ENCODE measurements at places on chromosomes 12 and 14.

- DNase-seq: no peak
Observed at GRCh38 chr12:75554556-75554880, 43.1 kb upstream of the KRR1 start.

DNA sequence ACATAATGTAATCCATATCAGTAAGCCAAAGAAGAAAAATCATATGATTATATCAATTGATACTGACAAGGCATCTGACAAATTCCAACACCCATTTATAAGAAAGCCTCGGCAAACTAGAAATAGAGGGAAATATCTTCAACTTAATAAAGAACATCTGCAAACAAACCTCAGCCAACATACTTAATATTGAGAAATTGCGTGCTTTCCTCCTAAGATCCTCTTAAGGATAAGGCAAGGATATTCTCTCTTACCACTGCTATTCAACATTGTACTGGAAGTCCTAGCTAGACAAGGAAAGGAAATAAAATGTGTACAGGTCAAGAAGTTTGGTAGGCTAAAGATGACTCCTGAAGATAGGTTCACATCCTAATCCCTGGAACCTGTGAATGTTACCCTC is 115.9 kb downstream of the DERA start:
- no peak for DNase-seq

DNA sequence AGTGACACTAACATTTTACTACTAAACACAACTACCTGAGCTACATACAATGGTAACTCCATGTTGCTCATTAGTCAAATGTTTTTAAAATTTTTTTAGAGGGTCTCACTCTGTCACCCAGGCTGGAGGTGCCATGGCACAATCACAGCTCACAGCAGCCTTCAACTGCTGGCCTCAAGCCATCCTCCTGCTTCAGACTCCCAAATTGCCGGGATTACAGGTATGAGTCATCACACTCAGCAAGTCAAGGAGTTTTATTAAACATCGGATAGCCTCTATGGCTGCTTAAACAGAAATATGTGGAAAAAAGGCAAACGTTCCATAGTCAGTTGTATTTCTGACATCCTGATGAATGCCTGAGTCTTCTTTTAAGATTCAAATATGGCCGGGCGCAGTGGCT is 11.1 kb upstream of the NPFF start:
- no peak for DNase-seq

DNA sequence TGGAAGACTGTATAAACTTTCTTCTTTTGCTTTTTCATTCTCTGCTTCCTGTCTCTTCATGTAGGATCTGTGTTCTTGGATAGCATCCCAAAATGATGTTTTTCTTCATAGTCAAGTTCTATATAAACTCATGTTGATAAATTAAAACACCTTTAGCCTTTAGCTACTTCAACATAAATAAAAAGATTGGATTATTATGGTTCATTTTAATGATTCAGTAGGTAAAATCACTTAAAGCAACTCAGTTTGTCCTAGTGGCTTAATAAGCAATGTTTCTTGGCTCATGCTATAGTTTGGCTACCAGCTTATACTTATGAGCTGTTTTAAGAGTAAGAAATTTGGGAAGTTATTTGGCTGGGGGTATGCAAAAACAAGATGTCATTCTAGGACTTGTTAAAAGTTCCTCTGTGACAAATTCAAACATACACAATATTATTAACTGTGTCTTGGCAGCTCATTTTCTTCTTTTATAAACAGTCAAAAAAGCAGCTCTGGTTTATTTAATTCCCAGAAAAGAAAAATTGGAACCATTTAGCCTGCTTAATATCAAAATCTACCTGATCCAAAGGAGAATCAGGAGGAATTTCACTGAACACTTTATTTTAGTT is 111.4 kb downstream of the TMTC3 start:
- peak; percentile 69 for DNase-seq

DNA sequence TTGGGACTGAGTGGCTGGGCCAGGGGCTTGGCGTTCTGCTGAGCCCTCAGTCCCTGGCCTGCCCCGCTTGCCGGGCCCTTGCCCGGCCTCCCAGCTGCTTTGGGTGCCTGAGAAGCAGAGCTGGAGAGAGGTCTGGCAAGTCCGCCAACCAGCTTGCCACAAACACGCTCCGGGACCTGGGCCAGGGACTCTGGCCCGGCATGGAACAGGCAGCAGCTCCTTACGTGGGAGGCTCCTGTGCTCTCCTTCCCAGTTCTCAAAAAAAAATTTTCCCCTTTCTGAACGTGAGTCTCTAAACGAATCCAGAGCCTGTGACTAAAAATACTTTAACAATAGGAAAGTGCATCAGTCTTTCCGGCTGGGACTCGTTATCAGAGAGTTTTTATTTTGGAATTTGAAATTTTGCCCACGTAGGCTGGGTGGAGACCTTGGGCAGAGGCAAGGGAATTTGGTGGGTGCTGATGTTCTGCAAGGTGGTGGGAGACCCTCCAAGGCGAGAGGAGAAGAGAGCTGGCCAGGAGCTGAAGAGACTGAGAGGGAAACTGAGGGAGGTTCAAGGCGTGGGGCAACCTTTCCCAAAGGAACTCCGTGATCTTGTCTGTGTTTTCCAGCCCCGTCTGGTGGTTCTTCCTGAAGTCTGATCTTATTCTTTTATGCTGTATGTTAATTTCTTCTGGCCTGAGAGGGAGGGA is 6.8 kb upstream of the NR4A1 start:
- DNase-seq: peak; percentile 85

DNA sequence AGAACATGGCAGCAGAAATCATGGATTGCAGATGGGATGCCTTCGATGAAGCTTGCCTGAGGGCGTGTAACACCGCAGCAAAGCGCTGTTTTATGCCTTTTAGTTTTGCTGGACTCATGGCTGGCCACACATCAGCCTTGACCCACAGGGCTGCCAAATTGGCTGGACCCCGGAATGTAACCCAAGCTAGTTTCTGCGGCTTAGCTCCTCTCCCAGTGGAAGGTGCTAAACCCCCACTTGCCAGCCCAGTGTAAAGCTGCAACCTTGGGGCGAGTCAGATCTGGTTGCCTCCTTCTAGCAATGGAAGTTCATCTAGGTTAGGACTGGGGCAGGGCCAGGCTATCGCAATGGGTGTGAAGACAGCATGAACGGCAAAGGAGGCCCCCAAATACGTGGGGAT is 38.3 kb downstream of the MEG3 start:
- peak; percentile 13 for DNase-seq

DNA sequence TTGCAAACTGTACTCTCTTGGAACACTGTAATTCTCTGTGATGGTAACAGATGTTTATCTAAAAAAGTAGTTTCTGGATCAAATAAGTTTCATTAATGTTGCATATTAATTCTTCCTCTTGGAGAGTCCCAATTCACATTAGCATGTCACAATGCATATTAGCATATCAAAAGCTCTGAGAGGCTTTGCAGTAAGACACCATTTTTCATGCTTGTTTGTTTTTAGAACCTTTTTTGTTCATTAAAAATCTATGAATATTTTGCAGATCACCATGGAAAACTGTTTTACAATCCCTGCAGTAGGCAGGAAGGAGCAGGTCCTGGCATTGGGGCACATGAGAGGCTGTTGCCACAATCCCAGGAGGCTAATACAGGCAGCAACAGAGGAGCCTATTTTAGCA is 180.7 kb downstream of the KCNH5 start:
- no peak for DNase-seq

DNA sequence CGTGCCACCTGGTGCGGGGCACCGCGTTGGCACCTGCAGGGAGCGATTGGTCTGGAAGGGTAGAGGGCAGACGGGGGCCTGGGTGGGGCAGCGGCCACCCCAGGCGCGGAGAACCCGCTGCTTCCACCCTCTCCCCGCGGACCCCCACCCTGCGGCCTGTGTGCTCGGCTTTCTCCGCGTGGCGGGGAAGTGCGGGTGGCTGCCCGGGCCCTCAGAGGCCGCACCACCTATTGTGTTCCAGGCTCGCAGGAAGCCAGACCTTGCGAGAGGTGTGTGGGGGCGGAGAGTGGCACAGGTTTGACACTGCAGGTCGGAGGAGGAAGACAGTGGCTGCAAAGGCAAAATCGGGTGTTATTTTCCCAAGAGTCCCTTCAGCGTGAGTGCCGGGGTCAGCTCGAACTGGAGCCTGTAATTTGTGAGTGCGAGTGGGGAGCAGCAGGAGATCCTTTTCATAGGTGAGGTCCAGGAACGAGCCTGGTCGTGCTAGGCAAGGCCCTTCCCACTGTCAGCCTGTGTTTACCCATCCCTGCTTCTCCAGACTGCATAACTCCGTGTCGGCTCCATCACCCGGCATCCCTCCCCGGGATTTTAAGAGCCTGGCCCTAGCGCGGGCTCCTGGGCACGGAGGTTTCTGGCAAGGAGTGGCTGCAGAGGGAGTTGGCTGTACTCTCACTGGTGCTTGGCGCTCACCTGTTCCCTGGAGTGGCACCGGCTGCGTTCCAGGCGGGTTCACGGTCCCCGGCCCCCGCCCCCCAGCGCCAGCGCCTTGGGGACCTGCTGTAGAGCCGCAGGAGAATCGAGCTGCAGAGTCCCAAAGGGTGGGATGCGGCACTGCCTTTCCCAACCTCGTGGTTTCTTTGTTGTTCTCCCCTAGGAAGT is 935 bp downstream of the TBC1D30 start:
- DNase-seq: no peak

DNA sequence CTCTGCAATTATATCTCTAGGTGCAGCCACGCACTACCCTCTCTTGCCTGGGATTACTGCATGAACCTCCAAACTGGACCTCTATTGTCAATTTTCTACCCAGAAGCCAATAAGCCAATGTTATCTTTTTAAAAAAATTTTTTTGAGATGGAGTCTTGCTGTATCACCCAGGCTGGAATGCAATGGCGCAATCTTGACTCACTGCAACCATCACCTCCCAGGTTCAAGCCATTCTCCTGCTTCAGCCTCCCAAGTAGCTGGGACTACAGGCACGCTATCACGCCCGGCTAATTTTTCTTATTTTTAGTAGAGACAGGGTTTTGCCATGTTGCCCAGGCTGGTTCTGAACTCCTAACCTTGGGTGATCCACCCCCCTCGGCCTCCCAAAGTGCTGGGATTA is 11.2 kb upstream of the PXN start:
- DNase-seq: no peak

DNA sequence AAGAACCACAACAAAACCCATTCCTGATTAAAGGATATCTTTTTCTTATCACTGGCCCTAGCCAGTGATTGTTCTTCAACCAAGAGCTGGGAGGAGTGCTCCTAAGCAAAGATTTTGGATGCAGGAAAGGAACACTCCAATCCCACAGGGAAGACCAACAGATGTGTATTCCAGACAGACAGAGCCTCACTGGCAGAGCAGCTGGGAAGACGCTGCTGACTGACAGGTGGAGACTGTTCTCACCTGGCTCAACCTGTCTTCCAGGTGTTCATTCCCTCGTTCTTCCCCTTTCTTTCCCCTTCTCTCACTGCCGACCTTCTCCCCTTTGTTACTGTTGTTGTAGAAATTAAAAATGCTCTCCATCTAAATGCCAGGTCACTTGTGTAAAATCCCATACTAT is 89.7 kb upstream of the CCDC198 start:
- no peak for DNase-seq

DNA sequence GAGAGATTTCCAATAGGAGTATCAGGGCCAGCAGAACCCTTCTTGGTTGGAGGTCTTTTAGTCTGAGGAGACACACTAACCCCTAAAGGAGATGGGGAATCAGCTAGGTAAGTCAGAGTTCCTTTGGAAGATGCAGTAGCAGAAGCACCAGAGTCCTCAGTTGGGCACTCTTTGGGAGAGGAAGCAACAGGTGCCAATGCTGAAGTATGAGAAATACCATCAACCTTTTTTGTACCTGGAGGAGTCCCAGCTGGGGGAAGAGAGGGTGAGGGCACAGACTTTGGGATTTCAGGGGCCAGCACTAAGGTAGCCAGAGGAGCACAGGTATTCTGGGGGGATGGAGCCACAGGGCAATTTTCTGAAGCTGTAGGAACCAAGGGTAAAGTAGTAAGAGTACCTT is 6.0 kb downstream of the NACA start:
- no peak for DNase-seq

GRCh38 chr12:132295101-132295526 is 34.3 kb downstream of the GALNT9 start:
- DNase-seq: no peak

- DNase-seq: peak; percentile 84
Observed at GRCh38 chr14:99035712-99036610, 236.0 kb downstream of the BCL11B start.

- no peak for DNase-seq
Observed at GRCh38 chr12:51678086-51678724, 87.2 kb downstream of the SCN8A start.

DNA sequence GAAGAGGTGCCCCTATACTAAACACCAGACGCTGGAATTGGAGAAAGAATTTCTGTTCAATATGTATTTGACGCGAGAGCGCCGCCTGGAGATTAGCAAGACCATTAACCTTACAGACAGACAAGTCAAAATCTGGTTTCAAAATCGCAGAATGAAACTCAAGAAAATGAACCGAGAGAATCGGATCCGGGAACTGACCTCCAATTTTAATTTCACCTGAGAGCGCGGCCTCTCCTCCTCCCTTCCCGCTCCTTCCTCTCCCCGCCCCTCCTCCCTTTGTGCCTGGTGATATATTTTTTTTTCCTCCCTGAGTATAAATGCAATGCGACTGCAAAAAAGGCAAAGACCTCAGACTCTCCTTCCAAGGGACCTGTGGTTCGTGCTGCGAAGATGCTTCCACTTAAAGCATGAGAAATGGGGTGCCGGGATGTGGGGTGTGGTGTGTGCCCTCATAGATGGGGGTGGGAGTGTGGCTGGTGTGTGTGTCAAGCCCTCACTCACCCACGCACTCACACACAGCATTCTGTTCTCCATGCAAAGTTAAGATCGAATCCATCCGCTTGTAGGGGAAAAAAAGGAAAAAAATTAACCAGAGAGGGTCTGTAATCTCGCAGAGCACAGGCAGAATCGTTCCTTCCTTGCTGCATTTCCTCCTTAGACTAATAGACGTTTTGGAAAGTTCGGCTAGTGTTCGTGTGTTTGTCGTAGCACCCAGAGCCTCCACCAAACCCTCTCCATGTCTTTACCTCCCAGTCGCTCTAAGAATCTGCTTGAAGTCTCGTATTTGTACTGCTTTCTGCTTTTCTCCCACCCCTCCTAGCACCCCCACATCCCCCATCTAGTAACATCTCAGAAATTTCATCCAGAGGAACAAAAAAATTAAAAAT is 4.5 kb downstream of the HOXC10 start:
- DNase-seq: no peak

DNA sequence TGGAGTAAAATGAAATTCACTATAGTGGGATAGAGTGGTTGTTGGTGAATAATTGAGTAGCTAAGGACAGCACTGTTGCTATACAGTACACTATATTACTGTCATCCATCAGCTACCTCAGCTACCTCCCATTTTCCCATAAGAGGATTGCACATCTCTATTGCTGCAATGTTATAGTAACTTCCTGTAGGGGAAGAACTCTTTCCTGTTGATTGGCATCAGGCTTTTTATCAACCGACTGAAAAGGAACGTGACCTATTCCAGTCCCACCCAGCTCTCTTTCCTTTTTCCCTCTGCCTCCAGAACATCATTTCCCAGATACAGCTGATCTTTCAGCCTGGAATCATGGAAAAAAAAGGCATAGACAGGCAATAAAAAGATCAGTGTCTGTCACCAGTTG is 117.4 kb downstream of the ADAMTS20 start:
- no peak for DNase-seq
